ENCODE measurements at places on chromosomes 16 and 17.

GRCh38 chr17:66492561-66493005, 190.2 kb downstream of the PRKCA start:
- no peak for DNase-seq

DNA sequence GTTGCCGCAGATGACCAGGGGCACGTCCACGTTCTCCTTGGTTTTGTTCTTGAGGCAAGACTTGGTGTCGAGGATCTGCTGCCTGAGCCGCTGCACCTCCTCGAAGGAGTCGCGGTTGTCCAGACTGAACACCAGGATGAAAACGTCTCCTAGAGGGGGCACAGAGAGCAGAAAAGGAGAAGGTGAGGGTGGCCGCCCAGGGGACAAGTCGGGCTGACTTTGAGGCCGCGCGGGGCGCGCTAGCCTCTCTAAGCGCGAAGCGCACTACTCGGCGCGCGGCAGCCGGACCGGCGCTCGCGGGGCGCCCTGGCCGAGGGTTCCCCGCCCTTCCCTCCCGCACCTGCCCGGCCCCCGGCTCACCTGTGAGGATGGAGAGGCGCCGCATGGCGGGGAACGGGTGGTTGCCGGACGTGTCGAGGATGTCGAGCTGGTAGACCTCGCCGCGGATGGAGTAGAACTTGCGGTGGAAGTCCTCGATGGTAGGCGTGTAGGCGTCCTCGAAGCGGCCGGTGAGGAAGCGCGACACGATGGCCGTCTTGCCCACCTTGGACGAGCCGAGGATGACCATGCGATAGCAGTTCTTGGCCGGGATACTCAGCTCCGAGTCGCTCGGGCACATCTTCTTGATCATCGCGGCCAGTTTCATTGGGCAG, 533 bp downstream of the RASD1 start:
- DNase-seq: no peak

DNA sequence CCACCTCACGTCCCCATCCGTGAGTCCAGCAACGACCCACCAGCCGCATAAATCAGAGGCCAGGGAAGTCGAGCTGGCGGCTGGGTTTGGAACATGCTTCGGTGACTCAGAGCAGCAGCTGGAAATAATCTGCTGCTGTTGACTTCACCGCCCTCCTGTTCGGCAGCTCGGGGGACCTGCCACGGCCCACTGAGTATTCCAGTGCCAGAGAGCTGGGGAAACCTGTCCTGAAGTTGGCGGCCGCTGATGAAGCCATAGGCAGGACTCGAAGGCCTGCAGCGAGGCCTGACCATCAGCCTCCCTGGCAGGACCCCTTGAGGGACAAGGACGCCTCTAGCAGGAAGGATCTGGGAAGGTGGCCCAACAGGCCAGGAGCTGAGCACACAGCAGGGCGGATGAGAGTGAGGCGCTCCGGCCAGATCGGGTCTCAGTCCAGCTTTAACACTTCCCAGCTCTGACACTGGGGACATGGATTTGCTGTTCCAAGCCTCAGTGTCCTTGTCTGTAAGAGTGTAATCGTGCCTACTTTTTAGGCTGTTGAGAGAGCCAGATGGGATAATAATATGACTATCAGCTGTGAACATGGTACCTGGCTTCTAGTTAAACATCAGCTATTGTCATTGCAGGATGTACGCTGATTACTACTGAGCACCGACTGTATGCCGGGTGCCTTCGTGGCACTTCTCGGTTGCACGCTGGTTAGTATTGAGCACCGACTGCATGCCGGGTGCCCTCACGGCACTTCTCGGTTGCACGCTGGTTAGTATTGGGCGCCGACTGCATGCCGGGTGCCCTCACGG, 50.4 kb upstream of the CIBAR2 start:
- peak; percentile 65 for DNase-seq

DNA sequence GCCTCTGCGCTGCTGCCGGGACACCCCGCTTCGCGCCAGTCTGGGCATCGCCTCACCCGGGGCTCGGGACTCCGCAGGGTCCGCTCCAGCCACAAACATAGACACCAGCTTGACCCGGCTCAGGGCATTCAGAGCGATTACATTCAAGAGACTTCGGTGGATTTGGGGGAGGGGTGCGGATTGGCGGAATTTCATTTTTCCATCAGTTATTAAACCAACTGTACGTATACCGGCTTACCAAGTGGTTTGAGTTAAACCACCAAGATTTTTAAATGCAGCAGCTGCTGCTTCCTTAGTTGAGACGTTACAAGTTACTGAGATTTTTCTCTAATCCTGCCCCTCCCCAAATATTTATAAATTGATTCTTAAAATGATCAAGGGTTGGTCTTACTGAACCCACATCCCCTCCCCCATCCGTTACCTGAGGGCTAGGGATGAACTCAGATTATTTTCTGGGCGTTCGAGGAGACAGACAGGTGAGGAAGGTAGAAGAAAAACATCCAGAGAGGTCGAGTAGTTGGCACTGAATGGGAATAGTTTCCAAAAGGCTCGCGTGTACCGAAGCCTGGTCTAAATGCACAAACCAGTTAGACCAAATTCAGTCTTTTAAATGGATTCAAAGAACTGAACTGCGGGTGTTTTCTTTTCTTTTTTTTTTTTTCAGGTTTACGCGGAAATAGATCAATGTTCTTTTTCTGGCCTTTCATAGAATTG, 1.5 kb downstream of the CRHR1 start:
- no peak for DNase-seq

GRCh38 chr17:57535249-57535966, 209.7 kb downstream of the CCDC182 start:
- no peak for DNase-seq

DNA sequence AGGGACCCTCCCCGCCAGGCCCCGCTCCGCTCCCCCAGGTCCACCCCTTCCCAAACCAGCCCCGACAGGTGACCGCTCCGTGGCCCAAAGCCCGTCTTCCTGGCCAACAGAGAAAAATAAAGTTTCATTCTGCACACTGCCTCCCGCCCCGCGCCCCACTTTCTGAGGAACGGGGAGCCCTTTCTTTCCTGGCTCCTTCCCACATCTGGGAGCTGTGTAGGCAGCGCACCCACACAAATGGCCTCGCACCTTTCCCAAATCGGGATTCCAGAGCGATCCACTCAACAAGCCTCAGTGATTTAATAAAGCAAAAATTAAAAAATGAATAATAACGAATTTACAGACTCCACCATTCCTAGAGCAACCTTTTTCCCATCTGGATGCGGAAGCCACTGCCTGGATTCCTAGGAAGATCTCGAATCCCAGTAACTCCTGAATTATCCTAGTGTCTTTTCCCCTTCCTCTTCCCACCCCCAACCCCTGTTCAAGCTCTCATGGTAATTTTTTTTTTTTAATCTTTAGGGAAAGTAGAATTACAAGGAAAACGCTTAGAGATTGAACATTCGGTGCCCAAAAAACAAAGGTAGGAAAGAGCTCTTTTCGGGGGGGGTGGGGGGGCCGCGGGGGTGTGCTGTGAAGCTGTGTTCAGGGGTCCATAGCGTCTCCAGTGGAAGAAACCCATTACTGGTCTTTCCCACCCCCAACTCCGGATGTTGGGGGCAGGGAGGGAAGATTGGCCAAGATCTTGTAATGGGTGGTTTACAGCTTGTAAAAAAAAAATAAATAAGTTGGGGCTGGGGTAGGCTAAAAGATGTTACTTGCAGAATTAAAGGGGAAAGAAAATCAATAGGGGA, 1.6 kb downstream of the IGF2BP1 start:
- DNase-seq: no peak

GRCh38 chr17:76893623-76894334, 25.6 kb downstream of the MGAT5B start:
- DNase-seq: no peak

GRCh38 chr17:71335212-71335611, 785.6 kb upstream of the SOX9 start:
- DNase-seq: no peak

- peak; percentile 24 for DNase-seq
Measured at GRCh38 chr17:47119746-47120520, 69.2 kb downstream of the CDC27 start.

DNA sequence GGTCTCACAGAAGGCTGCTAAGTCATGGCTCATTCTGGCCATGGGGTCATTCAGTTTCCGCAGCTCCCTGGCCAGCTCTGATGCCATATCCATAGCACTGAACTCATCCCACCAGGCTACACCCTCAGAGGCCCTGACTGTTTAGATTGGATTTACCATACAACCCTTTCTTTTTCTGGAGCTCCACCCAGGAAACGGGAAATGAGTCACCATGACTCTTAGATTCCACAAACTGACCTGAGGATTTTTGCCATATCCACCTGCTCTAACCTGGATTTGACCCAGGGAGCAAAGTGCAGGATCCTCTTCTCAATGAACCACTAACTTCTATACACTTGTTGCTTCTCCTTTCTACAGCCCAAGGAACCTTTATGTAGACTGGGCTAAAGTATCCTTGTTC, 20.3 kb upstream of the CALB2 start:
- no peak for DNase-seq

DNA sequence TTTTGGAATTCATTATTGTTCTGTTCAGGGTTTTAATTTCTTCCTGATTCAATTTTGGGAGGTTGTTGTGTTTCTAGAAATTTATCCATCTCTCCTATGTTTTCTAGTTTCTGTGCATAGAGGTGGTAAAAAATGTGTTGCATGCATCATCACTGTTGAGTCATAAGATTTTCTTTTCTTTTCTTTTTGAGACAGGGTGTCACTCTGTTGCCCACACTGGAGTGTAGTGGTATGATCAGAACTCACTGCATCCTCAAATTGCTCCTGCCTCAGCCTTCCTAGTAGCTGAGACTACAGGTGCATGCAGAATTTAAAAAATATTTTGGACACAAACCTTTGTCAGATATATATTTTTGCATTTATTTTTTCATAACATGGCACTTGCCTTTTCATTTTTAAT, 184.8 kb downstream of the BCAS3 start:
- DNase-seq: no peak

DNA sequence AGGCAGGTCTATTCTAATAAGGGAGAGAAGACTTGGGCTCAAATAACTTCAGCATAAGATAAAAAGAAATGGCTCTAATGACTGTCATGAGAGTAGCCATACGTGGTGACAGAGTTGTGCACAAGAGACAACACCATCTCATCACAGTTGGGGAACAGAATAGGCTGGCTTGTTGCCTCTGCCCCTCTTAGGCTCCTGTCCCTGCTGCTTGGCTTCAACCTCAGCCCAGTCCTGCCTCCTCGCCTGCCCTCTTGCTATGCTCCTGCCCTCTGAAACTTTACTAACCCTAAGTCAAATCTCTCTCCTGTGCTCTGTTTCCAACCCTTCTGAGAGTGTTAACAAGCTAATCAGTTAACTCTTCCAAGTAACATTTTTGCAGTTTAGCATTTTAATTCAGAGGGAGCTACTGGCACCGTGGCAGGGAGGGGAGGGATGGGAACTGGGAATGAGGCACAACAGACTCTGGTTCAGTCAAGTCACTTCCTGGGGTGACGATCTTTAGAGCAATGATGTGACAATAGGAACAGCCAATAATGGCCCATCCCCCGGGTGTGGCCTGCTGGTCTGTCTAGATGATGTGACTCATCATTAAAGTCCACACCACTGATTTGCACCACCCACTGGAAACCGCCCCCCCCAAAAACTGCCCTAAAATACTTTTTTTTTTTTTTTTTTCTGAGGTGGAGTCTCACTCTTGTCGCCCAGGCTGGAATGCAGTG, 35.5 kb downstream of the DNAH17 start:
- DNase-seq: no peak

- DNase-seq: no peak
Measured at GRCh38 chr17:57624386-57624785, 120.7 kb downstream of the CCDC182 start.

GRCh38 chr16:47258874-47259461, 115.2 kb upstream of the NETO2 start:
- peak; percentile 2 for DNase-seq

- no peak for DNase-seq
Measured at GRCh38 chr16:88602091-88602490, 31.9 kb downstream of the ZC3H18 start.

- no peak for DNase-seq
Measured at GRCh38 chr17:60315650-60316049, 76.3 kb downstream of the USP32 start.

DNA sequence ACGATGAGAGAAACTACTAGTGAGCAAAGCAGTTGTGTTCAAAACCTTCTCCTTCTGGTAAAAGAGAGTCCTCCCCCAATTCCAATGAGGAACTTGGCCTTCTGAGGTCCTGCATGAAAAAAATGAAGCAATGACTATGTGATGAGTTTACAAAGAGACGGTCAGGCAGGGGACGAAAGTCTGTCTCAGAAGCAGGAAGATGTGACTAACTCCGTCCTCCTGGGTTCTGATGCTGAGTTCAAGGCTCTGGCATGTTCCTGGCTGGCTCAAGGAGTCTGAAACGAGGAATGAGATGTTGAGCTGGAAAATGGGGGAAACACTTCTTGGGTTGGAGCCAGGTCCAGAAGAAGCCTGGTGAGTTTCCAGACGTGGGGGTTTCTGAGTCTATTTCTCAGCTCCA, 129.6 kb downstream of the CPPED1 start:
- DNase-seq: no peak

DNA sequence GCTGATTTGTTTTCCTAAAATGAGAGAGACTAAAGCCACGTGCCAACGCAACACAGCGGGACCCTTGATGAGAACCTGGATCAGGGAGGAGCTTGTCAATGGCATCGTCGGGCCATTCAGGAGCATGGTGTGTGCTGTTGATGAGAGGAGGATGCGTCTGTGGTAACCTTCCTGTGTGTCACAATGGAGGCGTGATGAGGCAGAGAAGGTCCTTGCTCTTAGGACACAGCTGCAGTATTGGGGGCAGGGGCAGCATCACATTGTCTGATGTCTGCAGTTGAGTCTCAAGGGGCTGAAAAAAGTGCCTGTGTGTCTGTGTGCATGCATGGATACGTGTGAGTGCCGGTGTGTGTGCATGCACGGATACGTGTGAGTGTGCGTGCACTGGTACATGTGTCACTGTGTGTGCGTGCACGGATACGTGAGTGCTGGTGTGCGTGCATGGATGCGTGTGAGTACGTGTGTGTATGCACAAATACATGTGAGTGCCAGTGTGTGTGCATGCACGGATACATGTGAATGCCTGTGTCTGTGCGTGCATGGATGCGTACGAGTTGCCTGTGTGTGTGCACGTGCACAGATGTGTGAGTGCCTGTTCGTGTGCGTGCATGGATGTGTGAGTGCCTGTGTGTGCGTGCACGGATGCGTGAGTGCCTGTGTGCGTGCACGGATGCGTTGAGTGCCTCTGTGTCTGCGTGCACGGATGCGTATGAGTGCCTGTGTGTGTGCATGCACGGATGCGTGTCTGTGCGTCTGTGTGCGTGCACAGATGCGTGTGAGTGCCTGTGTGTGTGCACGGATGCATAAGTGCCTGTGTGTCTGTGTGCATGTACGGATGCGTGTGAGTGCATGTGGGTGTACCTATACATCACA, 39.3 kb downstream of the BAIAP2 start:
- DNase-seq: no peak

All from AG04450 (cell line).